Stimulated activated CD4-positive, alpha-beta T cell treated with anti-CD3 and anti-CD28 coated beads, Interleukin-1b, Interleukin-23, amount 100 ng/mL, for 1 hour (primary cell): ENCODE measurements at places on chromosomes 13 and 19.

GRCh38 chr13:40664350-40665125 lies 1.9 kb downstream of the FOXO1 start:
- no peak for DNase-seq

GRCh38 chr19:3464587-3465235 lies 15.6 kb downstream of the SMIM24 start:
- no peak for DNase-seq

DNA sequence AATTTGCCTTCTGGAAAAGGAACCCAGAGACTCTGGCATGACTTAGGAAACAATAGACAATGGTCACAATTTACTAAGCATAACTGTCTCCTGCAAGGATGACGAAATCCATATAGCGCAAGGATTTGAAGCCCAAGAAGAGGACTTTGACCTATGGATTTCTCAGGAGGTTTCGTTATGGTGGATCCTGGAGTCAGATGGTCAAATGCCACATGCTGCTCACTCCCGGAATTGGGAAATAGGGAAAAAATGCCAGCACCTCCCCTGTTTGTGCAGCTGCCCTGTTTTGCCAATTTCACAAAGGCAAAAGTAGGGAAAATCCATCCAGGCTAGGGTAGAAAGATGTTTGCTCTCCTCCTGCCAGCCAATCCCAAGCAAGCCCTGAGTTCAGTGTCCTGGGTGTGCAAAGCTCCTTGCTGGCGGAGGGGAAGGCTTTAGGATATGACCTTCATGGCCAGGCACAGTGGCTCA lies 23.4 kb downstream of the RDH8 start:
- no peak for DNase-seq

DNA sequence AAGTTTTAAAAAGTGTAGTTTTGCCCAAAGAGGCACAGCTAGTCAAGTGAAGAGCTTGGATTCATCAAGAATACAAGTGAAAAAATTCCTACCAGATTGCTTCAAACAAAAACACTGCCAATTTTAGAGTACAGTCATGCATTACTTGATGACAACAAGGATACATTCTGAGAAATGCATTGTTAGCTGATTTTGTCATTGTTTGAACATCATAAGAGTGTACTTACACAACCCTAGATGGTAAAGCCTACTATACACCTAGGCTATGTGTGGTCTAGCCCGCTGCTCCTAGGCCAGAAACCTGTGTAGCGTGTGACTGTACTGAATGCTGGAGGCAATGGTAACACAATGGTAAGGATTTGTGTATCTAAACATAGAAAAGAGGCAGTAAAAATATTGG lies 41.1 kb downstream of the TMTC4 start:
- DNase-seq: no peak

DNA sequence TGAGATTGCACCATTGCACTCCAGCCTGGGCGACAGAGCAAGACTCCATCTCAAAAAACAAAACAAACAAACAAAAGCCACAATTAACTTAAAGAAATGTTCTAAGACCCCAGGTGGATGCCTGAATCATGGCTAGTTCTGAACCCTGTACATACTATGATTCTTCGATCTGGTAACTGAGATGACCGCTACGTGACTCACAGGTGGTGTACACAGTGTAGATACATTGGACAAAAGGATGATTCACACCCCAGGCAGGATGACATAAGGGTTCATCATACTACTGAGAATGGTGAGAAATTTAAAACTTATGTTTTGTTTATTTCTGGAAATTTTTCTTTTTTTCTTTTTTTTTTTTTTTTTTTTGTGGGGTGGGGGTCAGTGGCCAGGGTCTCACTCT lies 6.5 kb downstream of the ZNF426 start:
- no peak for DNase-seq

GRCh38 chr13:27621116-27621365 lies 651 bp upstream of the POLR1D start:
- DNase-seq: no peak
